ENCODE measurements at places on chromosomes 4 and X. TPM values are rescaled to one million over a fixed set of nuclear protein-coding genes. Genes with fewer than 3 reads are reported as not detected.

TECRL gene
- not detected for polyA plus RNA-seq

TMSB15A gene
- 78.0 TPM for polyA plus RNA-seq

ING2 gene
- polyA plus RNA-seq: 19.9 TPM

FDCSP gene
- polyA plus RNA-seq: 0.81 TPM

SOX3 gene
- not detected for polyA plus RNA-seq

CT45A3 gene
- polyA plus RNA-seq: not detected

NUP62CL gene
- 10.8 TPM for polyA plus RNA-seq

PDZD4 gene
- 7.2 TPM for polyA plus RNA-seq

EPGN gene
- polyA plus RNA-seq: 1.3 TPM

FAM9B gene
- 0.22 TPM for polyA plus RNA-seq

GRCh38 chr4:124060261-124060918 lies 652.1 kb downstream of the ANKRD50 start:
- DNase-seq: peak; percentile 14

- DNase-seq: no peak
These were observed 173.8 kb downstream of the CAMK2D start for GRCh38 chr4:113587640-113588275.

DNA sequence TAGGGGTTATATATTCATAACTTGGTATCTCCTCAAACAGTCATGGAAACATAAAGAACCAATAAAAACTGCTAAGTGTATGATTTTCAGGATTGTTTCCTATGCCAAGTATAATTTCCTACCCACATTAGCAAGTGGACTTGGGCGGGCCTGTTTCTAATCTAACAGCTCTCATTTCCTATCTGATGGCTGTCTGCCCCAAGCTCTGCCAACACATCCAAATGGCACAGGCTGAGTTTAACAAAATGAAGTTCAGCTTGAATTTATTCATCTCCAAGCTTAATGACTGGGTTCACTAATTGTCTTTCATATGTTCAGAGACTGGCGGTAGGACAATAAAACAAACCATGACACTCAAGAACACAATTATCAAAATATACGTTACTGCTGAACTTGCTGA lies 55.5 kb upstream of the S100G start:
- no peak for DNase-seq

DNA sequence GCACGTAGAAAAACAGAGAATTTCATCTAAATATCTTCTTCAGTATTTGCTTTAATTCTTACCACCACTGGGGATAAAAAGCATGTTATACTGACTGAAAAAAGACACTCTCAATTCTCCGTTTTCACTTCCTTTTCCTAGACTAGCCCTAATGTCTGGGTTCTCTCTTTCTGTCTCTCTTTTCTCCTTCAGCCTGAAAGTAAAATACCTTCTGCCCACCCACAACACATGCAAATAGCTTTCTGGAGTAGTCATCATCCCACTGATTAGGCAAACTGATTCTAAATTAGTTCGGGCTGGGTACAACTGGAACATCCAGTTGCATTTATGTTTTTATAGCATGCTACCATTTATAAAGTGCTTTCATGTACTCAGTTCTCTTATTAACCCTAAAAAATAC lies 142.4 kb upstream of the ANKRD50 start:
- no peak for DNase-seq

DNA sequence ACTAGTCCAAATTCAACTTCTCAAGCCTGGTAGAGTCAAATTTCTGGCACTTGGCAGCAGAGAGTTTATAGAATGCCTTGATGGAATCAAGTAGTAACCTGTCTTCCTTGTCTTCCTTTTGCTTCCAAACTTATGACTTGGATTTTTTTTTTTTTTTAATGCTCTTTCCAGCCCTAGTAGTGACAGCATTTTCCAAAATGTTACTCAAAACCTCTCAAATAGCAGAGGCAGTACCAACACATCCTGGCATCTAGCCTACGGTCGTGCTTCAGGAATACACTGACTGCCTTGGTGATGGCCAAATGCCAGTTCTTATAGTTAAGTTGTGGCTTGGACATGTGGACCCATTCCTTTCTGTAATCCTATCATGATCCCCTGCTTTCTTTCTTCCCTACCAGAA lies 46.0 kb downstream of the GALNT7 start:
- DNase-seq: no peak

DNA sequence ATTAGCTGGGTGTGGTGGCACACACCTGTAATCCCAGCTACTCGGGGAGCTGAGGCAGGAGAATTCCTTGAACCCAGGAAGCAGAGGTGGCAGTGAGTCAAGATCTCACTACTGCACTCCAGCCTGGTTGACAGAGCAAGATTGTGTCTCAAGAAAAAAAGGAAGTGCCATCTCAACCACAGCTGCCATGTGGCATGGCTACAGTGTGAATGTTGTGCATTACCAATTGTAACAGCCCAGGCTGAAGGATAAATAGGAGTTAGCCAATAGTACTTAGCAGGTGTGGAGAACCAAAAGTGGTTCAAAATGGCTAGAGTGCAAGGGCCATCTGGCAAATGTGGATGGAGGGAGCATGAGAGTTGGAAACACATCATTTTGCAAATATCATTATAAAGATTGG lies 28.9 kb downstream of the SLC25A5 start:
- DNase-seq: no peak

GRCh38 chr4:38710053-38710452 lies 46.1 kb downstream of the KLF3 start:
- no peak for DNase-seq

GRCh38 chr4:142336251-142336934 lies 509.7 kb downstream of the INPP4B start:
- no peak for DNase-seq

- DNase-seq: no peak
These were observed 123.8 kb downstream of the ANK2 start for GRCh38 chr4:113173126-113173792.

GRCh38 chr4:145546175-145546915 lies 64.7 kb downstream of the SMAD1 start:
- DNase-seq: no peak

- no peak for DNase-seq
These were observed 661.5 kb upstream of the FRG1 start for GRCh38 chr4:189279188-189279587.

- no peak for DNase-seq
These were observed 66.1 kb upstream of the VEGFC start for GRCh38 chr4:176858839-176859238.

DNA sequence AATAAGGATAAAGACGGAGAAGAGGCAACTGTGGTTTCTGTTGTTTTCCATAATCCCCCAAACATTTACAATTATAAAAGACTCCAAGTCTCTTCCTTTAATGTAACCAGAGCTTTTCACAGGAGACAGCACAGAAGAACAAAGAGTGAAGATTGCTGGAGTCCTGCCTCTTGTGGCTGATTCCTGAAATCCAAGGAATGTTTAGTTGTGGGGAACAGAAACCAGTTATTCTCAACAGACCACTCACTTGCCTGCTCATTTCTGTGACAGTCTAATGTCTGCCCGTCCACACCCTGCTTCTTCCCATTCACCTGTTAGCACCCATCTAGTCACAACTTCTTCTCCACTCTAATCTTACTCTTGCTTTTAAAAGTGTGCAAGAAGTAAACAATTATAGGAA lies 12.1 kb downstream of the TEX13B start:
- DNase-seq: no peak

GRCh38 chrX:119549327-119550016 lies 15.7 kb downstream of the STEEP1 start:
- no peak for DNase-seq

DNA sequence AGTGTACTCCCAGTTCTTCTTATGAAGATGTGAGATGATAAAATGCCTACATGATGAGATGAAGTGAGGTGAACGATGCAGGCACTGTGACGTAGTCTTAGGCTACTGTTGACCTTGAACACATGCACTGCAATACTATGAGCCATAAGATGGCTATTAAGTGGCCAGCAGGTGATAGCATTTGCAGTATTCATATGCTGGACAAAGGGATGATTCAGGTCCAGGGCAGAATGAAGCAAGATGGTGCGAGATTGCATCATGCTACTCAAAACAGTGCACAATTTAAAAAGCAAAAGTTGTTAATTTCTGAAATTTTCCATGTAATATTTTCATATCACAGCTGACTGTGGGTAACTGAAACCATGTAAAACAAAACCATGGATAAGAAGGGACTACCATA lies 781.4 kb downstream of the PCDH18 start:
- DNase-seq: no peak

All from renal cortex interstitium (tissue), 15 donors.